ENCODE measurements at places on chromosomes 16 and 17.

DNA sequence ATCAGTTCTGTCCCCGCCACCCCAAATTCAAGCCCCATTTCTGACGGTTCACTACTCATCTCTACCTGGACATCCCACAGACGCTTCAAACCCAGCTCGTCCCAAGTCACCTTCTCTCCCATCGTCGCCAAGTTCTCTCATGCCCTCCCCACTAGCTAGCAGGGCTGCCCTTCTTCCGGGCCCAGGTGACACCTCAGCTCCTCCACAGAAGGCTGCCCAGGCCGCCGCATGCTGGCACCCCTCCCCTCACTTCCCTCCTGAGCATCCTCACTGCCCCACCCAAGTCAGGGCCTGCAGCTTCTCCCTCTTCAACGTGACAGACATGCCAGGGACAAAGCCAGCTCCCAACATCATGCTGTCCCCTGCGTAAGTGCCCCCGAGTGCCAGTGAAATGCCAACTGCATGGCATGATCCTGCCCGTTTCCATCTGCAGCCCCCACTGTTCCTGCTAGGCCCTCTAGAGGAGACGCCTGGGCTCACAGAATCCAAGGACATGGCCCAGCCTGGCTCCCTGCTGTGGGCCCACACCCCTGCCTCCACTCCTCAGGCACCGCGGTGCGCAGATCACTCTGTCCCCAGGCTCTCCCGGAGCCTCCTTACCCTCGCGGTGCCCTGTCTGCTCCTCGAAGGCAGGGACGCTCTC, 5.9 kb downstream of the CYB561 start:
- DNase-seq: no peak

GRCh38 chr16:10031473-10031872, 150.8 kb downstream of the GRIN2A start:
- DNase-seq: no peak

GRCh38 chr17:31074772-31075555, 19.8 kb upstream of the NF1 start:
- no peak for DNase-seq

DNA sequence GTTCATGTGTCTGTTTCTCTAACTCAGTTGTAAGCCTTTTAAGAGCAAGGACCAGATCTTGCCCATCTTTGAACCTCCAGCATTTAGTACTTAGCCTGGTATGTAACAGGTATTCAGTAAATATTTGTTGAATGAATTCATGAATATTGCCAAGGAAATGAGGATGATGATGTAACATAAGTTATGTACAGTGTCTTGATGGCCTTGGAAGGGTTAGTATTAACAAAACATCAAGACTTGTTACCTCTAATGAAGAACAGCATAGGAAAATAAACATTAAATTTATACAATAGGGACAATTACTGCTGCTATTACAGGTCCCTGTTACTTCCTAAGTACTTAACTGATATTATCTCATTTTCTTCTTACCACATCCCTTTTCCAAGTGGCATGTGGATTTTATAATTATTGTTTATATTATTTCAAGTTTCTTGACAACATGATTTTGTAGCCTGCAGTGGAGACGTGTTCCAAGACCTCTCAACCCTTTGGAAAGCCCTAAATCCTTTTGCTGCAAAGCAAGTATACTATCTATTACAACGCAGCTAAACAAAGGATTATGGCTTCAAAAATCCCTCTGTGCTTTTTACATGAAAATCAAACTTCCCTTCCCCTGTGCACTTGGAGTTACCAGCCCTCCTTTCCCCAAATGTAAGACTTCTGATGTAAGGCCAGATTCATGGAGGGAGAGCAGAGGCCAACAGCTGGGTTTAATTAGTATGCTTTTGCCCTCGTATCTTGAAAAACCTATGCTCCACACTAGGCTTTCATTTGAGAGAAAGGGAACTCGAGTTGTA, 77.4 kb upstream of the SMIM36 start:
- DNase-seq: no peak

- no peak for DNase-seq
These were observed 38.9 kb downstream of the PLCG2 start for GRCh38 chr16:81817789-81818567.

DNA sequence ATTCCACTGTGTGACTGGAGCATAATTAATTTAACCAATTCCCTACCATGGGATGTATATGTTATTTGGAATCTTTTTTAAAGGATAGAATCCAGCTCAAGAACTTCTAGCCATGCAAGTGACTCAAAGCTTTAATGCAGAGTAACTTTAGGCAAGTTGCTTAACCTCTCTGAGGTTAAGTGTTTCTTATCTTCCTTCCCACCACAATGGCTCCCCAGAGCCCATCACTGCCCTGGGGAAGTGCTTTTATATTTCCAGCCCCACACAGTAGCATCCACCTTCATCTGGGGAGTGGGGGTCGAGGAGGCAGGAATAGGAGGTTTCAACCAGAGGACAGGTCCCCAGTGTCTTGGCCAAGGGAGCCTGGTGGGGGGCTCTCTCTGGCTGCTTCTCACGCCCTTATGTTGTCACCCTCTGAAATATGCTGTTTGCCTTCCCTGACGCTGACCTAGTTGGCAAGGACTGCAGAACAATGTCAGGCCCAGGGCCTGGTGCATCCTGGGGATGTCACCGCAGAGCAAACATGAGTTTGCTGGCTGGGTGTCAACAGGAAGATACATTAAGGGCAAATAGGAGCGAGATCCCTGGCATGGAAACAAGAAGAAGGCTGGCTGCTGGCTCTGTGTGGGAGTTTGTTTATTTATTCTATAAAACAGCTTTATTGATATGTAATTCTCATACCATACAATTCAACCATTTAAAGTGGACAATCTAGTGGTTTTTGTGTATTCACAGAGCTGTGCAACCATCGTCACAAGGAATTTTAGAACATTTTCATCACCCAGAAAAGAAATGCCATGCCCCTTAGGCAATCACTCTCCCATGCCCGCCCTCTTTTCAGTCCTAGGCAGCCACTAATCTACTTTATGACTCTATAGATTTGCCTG, 46.6 kb upstream of the WSB1 start:
- DNase-seq: no peak

DNA sequence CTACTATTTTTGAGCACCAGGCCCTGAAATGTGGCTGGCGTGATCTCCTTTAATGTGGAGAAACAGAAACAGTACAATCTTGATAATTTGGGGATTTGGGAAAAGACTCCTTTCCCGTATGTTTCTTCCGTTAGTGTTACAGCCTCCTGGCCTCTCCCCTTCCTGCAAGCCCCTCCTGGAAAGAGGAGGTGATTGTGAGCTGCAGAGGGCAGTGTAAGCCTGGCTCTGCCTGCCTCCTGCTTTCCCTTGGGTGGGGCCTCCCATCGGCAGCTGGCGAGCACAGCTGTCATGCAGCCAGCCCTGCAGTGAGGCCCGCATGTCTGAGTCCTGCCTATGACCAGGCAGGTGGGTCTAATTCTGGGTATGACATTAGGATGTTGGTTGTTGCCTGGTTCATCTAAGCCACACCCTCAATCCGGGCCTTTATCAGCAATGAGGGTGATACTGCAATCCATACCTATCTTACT, 48.7 kb upstream of the WSB1 start:
- DNase-seq: peak; percentile 17

GRCh38 chr17:6439951-6440350, 4.3 kb upstream of the PIMREG start:
- no peak for DNase-seq

GRCh38 chr16:50781043-50781442, 39.2 kb downstream of the CYLD start:
- no peak for DNase-seq

DNA sequence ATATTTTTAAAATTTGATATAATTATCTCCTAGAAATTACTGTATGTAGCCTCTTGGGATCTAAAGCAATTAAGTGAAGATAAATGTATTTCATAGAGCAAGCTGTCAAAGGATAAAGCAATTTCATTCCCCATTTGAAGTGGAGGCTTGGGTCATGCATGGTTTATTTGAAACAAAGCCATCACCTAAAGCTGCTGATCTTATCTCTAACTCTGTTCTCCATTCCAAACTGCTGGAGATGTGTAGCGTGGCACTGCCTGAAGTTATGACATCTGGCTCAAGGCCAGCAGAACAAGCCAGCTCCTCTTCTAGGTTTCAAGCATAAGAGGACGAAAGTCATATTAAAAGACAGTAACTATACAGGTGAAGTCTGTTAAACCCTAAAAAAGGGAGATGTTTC, 83.9 kb downstream of the HIC1 start:
- DNase-seq: no peak

GRCh38 chr16:11408216-11408615, 63.0 kb downstream of the RMI2 start:
- no peak for DNase-seq

DNA sequence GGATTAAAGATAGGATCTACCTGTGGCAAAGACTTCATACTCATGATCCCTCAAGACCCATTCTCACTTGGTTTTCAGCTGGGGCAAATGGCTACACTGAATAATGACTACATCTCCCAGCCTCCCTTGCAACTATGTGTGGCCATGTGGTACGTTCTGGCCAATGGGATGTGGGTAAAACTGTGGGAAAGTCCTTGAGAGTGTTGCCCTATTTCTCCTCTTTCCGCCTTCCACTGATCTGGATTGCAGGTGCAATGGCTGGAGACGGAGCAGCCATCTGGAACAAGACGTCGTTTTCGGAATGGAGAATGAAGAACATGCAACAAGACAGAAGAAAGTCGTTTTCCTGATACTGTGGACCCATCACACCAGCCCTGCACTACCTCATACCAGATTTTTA, 48.5 kb downstream of the HAPSTR1 start:
- DNase-seq: no peak

DNA sequence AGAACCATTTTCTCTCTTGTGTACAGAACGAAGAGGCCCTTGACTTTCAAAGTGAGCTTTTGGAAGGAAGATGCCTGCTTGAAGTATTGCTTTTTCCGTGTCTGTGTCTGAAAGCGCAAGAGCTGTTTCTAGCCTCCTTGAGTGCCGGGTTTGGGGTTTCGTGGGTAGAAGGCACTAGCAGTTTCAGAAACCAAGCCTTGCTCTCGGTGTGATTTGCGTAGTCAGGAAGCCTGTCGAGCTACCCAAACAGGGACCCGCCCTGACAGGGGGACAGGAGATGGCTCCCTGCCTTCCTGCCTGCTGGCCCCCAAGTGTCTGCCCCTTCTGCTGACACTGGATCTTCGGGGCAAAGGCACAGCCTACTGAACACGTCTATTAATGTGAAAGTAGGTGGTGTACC, 322.0 kb downstream of the MAF start:
- no peak for DNase-seq

DNA sequence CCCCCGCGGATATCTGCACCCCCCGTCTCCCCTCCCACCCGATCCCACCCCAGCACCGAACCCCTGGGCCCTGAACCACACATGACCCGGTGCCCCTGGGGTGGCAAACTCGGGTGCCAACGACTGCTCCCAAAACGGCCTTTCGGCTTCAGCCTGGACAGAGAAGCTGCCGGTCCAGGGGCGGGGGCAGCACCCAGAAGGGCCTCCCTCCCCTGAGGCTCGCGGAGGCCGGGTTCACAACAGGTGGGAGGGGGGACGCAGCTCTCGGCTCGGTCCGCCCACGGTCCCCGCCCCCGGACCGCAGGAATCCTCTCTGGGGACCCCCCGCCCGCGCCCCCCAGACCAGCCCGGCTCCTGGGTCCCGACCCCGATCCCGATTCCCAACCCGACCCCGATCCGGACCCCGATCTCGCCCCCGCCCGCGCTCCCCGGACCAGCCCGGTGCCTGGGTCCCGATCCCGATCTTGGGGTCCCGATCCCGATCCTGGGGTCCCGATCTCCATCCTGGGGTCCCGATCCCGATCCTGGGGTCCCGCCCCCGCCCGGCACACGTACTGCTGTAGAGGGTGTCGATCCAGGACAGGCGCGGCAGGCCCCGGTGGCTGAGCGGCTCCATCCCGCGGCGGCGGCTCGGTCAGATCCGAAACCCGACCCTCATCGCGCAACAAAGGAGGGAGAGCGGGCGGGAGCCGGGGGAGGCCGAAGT, 516 bp downstream of the ABR start:
- no peak for DNase-seq

DNA sequence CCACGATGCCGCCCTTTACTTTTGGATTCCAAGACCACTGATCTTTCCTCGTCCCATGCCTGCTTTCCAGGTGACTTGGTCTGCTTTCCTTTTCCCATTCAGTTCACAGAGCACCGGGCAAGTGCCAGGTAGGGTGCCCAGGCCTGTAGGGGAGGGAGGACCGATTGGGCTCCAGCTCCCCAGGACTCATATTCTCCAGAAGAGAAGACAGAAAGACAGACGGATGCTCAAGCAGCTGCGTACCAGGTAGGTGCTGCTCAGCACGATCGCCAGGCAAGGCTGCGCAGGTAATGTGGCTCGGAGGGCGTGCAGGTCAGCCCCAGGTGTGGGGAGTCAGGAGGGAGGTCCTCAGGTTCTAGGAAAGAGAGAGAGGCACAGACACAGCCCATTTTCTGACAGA, 67.5 kb upstream of the ZNF423 start:
- DNase-seq: no peak

- no peak for DNase-seq
These were observed 67.1 kb downstream of the RMI2 start for GRCh38 chr16:11412175-11412904.

- no peak for DNase-seq
These were observed 103.6 kb downstream of the RMI2 start for GRCh38 chr16:11448796-11449416.

DNA sequence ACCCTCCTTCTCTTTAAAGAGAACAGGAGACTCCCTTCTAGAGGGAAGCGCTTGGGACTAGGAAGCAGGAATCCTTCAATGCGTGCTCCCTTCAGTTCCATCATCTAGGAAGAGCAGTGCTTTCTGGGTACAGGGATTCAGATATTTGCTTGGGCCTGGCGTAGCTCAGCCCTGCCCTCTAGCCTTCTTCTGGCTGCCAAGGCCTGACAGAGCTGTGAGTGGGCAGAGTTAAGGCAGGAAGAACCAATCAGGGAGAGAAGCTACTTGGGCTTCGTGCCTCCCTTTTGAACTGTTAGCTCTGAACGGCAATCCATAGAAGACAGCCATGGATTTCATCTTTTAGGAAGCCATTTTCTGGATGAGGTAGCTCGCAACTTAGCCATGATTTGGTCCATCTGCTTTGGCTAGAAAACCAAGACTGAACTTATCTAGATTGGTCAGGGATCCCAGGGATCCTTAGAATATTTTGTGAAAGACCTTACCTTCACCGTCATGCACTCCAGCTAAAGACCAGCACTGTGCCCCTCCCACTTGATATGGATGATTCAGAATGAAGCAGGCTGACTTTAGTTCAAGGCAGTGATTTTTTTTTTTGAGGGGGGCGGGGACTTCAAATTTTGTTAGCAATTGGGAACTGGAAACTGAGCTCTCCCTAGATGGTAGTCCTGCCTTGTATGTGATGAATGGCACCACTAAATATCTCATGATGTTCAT, 2.5 kb upstream of the CORO6 start:
- no peak for DNase-seq

GRCh38 chr16:54719624-54720023, 211.0 kb upstream of the IRX5 start:
- no peak for DNase-seq

GRCh38 chr17:9644910-9645751, at the start of gene USP43:
Gene USP43 (plus strand): TSS chr17:9645517. CDS start chr17:9645633, 116 bp downstream.
- DNase-seq: peak; percentile 12
